Activated CD4-positive, alpha-beta memory T cell treated with anti-CD3 and anti-CD28 coated beads, Interleukin-2, amount 10 ng/mL, durations not matched to agents 7 days and 5 days (primary cell): ENCODE measurements at places on chromosomes 1 and 21. TPM values are rescaled to one million over a fixed set of nuclear protein-coding genes. Genes with fewer than 3 reads are reported as not detected.

DNA sequence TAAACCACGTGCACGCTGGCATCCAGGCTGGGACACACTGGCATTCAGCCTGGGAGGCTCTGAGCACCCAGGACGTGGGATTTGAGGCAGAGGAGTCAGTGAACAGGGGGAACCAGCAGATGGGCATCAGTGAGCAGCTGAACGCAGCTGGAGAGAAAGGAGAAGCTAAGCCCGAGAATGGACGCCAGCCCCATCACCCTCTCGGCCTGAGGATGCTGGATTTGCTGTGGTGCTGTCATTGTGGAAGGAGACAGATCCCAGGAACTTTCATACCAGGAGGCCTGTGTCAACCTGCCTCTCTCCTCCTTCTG lies 132.8 kb downstream of the PGBD5 start:
- DNase-seq: no peak

DNA sequence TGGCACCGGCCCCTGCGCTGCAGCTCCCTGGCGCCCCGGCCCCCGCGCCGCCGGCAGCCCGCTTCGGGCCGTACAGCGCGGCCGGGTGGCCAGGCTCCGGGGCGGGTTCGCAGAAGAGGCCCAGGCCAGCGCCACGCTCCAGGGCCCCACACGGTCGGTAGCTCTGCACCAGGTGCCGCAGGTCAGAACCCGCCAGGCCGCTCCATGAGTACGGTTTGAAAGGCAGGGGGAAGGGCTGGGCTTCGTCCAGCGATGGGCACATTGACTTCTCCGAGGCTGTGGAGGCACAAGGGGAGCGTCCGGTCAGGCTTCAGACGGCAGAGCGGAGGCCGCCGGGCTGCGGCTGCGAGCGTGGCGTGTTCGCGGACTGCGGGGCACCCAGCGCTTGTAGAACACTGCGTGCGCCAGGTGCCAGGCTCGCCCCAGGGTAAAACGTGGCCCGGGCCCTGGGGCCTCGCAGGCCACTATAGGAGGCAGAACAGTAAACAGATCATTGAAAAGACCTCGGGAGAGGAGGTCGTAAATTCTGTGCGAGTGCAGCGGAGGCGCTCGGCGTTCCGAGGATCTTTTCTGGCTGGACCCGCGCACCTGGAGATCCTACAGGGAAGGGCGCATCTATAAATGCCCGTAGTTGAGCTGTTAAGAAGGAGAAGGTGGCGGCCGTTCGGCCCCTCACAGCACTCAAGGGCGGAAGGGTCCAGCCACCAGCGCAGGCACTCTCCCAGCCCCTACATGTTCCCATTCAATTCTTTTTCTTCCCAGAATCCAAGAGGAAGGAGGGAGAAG lies 5.7 kb downstream of the GFI1 start:
- DNase-seq: no peak

- no peak for DNase-seq
These were observed 61.2 kb downstream of the OLFML3 start for GRCh38 chr1:114040273-114041015.

GRCh38 chr1:7624791-7625355 lies 146.2 kb upstream of the VAMP3 start:
- no peak for DNase-seq

The PDZK1IP1 gene
- total RNA-seq: not detected

The NEXN gene
- total RNA-seq: 1.1 TPM
